ENCODE measurements at places on chromosomes 3 and 15. TPM values are rescaled to one million over a fixed set of nuclear protein-coding genes. Genes with fewer than 3 reads are reported as not detected.

DNA sequence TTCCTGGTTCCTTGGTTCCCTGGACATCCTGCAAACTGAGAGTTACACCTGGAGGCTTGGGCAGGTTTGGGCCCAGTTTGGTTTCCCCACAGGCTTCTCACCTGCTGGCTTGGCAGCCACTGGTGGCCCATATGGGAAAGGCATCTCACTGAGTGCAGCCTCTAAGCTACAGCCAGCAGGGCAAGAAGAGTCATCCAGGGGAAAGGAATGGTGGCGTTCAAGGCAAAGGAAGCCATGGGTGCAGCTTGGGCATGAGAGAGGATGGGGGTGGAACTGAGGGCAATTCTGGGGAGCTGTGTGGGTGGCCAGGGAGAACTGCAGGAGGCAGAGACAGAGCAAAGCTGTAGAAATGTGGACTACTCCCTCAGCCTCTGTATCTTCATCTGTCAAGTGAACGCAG lies 106.4 kb downstream of the EPHB1 start:
- no peak for DNase-seq

DNA sequence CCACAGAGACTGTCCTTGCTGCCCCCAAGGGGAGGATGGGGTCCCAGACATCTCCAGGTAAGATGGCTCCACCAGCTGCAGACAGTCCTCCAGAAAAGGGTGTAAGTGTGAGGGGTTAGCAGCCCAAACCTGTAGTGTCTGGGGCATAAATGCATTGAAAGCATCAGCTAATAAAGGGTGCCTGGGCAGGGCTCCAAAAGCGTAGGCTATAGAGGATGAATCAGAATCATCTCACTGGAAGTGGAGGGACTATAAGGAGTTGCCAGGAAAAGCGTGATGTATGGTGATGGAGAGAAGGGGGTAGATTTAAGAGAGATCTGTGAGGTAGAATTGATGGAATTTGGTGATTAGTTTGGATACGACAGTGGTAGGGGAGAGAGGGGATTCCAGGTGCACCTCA lies 79.9 kb upstream of the ONECUT1 start:
- no peak for DNase-seq

Gene FOXL2NB
- total RNA-seq, result 0.58 TPM

- DNase-seq, result no peak
These were observed 44.8 kb downstream of the ZNF589 start for GRCh38 chr3:48285675-48286074.

GRCh38 chr3:160035757-160036156 lies 47.1 kb downstream of the IL12A start:
- no peak for DNase-seq

GRCh38 chr15:80531796-80532195 lies 127.6 kb downstream of the ARNT2 start:
- no peak for DNase-seq

Gene GP5
- not detected for total RNA-seq

DNA sequence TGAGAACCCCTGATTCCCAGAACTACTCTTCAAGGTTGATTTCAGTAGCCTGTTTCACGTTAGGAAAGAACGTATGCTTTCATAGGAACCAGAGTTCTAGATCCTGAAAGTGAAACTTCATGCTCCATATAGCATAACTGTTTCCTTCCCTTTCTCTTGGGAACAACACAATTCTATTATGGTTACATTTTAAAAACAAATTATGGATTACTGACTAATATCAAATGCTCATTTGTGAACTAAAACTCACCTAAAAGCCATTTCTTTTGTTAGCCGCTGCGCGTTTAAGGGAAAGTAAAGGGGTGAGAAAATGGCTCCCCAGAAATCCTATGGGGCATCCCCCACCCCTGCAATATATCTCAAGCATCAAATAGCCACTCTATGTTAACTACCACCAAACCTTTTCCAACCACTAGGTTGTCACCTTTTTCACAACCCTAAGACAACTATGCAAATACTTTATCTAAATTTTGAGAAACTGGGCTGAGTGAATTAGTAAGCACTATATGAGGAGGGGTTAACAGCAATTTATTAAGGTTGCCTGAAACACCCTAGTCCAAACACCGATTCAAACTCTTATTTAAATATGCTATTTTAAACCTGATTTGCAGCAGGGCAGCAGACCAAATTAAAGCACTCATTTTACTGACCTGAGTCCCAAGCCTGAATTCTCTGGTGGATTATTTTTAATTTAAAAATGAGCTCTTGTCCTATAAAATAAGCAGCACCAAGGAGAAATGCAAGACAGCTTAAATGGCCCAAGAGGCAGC lies 2.4 kb downstream of the SIAH2 start:
- DNase-seq, result no peak

GRCh38 chr3:176354843-176355242 lies 842.4 kb downstream of the TBL1XR1 start:
- no peak for DNase-seq

Gene NRG4
- 11.8 TPM for total RNA-seq

GRCh38 chr3:41144631-41145030 lies 54.7 kb upstream of the CTNNB1 start:
- no peak for DNase-seq

DNA sequence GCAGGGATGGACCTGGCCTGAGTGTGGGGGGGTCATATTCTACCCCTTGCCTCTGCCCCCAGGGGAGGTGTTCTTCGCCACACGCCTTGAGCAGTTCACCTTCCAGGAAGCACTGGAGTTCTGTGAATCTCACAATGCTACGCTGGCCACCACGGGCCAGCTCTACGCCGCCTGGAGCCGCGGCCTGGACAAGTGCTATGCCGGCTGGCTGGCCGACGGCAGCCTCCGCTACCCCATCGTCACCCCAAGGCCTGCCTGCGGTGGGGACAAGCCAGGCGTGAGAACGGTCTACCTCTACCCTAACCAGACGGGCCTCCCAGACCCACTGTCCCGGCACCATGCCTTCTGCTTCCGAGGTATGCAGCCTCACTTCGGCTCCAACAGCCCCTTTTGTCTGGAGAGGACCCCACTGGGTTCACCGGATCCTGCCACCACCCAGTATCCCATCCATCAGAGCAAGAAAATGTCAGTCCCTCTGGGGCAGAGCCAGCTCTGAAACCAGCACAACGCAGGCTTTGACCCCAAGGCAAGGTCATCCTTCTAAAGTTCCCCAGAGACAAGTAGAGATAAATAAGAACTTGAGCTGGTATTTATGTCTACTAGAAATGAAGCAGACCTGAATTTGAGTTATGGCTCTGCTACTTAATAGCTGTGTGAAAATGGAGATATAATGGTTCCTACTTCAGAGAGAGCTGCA lies 45.8 kb downstream of the HAPLN3 start:
- no peak for DNase-seq

Gene TGM4
- not detected for total RNA-seq

DNA sequence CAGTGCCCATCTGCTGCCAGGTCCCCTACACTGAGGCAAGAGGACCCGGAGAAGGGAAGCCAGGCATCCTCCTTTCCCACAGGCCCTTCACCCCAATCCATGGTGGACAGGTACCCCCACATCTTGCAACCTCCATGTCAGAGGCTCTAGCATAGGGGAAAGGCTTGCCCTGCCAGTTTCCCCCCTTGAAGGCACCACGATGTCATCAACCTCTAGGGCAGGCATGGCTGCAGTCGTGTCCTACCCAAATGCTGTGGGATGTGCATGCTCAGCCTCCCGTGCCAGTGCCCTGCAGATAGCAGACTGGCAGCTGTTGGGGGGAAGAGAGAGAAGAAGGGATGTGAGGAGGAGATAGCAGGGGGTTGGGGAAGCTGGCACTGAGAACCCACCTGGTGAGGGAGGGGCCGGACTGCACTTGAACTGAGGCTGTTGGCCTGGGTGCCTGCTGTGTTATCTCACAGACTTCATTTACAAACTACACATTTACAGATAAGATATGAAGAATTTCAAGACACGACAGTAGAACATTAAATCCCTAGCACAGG lies 197.5 kb downstream of the ADAMTS9 start:
- no peak for DNase-seq

Gene CTXN2
- 5.2 TPM for total RNA-seq

DNA sequence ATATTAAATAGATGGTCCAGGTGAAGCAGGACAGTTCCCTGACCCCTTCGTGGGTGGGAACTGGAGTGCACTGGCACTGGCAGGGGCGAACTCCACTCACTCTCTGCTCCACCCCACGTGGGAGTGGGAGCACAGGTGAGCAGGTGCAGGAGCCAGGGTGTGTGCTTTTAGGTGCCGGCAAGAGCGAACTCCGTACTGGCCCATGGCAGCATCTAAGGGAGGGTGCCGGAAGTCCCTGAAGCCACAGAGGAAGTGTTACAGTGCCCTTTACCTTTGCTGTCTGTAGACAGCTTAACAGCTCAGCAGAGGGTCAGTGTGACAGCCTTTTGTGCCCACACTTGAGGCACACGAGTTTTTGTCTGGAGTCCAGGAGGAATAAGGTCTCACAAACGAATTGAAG lies 26.7 kb upstream of the PIAS1 start:
- no peak for DNase-seq

GRCh38 chr3:186359078-186359477 lies 3.0 kb downstream of the DGKG start:
- no peak for DNase-seq

Gene CCDC39
- 1.5 TPM for total RNA-seq

DNA sequence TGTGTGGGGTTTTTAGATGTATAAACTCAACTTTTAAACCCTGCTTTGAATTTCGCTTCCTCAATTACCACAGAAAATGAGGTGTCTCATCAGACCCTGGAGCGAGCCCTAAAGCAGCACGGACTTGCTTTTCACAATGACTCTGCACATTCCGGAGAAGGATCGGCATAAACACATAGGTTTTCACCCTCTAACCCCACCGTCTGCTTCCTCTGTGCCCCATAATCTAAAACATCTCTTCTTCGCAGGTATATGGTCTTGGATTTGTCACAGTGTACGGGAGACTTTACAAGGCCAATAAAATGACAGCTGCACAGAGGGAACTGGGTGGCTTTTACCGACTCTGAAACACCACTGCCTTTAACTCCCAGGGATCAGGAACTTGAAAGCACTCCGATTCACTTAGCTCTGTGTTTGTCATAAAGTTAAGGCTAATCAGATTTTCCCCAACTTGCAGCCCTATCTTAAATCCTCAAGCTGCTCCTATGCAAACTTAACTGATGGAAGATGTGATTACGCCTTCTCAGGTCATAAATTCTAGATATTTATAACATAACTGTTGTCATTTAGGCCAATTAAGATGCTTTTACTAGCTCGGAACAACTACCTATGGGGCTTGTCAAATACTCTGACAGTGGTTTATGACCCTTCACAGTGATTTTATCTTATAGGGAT lies 133.4 kb upstream of the WNT5A start:
- DNase-seq, result no peak

DNA sequence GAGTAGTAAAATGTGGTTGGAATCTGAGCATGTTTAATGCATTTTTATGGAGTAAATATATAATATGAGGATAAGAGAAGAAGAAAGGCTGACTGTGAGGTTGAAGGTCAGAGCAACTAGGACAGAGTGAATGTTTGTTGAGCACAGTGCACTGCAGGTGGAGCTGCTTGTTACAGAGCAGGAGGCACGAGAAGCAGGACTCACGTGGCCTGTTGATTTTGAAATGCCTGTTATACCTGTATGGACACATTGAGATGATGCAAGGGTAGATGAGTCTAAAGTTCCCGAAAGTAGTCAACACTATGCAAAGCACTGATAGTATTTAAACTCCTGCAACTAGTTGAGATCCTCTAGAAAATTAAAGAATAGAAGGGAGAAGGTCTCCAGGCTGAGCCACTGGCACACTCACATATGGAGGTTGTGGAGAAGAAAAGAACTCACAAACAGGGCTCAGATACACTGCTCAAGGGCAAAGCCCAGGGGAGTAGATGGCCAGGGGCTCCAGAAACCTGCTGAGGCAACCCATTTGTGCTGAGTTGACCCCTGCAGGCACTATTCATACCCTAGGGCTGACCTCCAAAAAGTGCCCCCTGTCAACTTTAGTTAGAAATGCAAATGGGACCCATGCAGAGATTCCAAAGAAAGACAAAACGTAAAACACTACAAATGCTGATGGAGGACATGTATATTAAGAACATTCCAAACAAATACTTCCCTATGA lies 541.5 kb downstream of the GABRG3 start:
- DNase-seq, result no peak

DNA sequence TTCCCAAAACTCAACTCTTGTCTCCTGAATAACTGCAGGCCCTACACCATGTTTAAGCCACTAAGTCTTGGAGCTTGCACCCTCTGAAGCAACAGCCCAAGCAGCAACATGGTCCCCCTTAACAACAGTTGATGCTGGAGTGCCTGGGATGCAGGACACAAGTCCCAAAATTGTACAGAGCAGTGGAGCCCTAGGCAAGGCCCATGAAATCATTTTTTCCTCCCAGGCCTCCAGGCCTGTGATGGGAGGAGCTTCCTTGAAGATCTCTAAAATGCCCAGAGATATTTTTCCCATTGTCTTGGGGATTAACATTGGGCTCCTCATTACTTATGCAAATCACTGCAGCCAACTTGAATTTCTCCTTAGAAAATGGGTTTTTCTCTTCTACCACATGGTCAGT lies 311.9 kb upstream of the EPHA3 start:
- no peak for DNase-seq

DNA sequence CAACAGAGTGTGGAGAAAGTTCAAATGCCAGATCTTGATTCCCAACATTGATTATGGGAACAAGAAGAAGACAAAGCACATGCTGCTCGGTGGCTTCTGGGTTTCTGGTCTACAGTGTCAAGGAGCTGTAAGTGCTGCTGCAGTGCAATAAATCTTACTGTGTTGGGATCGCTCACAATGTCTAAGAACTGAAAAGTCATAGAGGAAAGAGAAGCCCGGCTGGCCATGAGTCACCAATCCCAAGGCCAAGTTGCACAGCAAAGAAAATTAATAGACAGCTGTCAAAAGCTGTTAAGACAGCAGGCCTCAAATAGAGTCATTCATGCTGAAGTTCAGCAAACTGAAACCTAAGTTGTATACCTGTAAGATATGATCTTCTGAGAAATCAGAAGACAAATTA lies 33.2 kb upstream of the SPPL2A start:
- DNase-seq, result no peak

GRCh38 chr3:15513810-15514662 lies 7.5 kb downstream of the COLQ start:
- no peak for DNase-seq

Gene CDCP1
- 3.8 TPM for total RNA-seq

- no peak for DNase-seq
These were observed 831 bp downstream of the IFT57 start for GRCh38 chr3:108221393-108221792.

GRCh38 chr3:163622384-163622783 lies 1455.9 kb downstream of the SI start:
- no peak for DNase-seq

GRCh38 chr3:17090280-17090983 lies 205.7 kb downstream of the PLCL2 start:
- DNase-seq, result no peak

DNA sequence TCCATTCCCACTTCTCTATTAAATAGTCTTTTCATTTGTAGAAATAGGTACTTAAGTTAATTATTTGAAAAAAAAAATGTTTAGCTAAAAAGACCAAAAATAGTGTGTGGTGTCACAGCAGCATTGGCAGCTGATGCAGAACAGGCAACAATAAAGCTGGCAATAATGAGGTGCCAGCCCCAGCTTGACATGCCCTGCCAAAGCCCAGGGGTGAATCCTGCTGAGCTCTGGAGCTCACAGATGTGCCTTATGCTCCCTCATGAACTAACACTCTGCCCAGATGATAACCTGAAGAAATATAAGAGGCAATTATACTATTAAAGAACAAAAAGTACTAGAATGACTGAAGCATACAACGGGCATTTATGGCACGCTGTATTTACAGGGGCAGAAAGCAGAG lies 63.8 kb downstream of the IGSF11 start:
- DNase-seq, result no peak

GRCh38 chr3:126607214-126607908 lies 47.6 kb downstream of the TXNRD3 start:
- DNase-seq, result no peak

GRCh38 chr3:131079086-131079485 lies 52.4 kb downstream of the NEK11 start:
- DNase-seq, result no peak

Data from dorsolateral prefrontal cortex (tissue), 122 donors.